Spinal cord (tissue), 10 donors: ENCODE measurements at places on chromosomes 6 and 20.
A peak's percentile ranks its signal among the peaks of the same experiment; 100 is the strongest.

DNA sequence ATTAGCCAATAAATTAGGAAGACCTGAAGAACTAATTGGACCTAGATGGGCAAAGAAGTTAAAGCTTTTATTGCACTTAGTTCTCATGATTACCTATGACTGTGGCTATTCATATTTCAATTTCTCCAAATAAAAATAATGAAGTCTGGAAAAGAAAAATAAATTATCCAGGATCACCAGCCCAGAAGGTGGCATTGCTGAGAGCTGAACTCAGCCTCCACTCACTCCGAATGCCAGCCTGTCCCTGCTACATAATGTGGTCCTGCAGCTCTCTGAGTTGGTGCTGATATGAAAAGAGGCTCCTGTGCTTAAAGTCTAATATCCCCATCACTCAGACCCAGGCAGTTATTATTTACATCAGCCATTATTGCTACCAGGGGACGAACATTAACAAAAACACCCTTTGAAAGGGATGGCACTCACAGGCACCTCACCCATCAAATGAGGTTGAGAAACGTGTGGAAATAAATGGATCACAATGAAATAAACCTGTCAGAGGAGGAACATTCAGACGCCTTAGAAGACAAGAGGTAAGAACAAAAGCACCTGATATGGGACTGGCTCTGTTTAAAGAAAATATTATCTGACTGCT lies 649.7 kb upstream of the CHD6 start:
- H3K27ac ChIP-seq: no peak overlapping the region
- no peaks in the 10 kb centered on the region for H3K27me3 ChIP-seq
- no peak for DNase-seq
- no peaks in the 10 kb centered on the region for H3K4me1 ChIP-seq

GRCh38 chr6:4912559-4912958 lies 91.3 kb downstream of the RPP40 start:
- H3K36me3 ChIP-seq: no peaks in the 10 kb centered on the region
- H3K27ac ChIP-seq: no peak overlapping the region
- DNase-seq: no peak
- H3K27me3 ChIP-seq: no peaks in the 10 kb centered on the region
- no peak overlapping the region for H3K4me3 ChIP-seq
- peaks cover 12% of the 10 kb centered on the region for H3K4me1 ChIP-seq

GRCh38 chr20:50717974-50718761 lies 13.2 kb upstream of the PARD6B start:
- no peaks in the 10 kb centered on the region for H3K36me3 ChIP-seq
- no peaks in the 10 kb centered on the region for H3K27me3 ChIP-seq
- no peak overlapping the region for H3K27ac ChIP-seq
- H3K4me1 ChIP-seq: no peaks in the 10 kb centered on the region
- H3K4me3 ChIP-seq: no peak overlapping the region

DNA sequence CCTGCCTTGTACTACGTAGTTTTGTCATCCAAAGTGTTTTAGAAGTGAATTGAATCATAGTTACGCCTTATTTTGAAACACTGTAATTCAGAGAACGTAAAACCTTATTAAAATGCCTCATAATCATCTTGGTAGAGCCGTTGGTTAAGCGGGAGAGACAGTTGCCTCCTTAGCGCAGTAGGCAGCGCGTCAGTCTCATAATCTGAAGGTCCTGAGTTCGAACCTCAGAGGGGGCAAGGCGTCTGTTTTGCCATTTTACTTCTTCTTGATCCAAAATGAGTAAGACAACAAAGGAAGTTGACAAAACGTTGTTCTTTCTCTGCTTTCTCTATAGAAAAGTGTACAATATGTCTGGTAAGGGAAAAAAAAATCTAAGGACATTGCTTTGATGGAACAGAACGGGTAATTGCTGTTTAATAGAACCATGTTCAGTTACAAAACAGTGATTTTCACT lies 20.7 kb upstream of the TRIM27 start:
- DNase-seq: no peak
- H3K36me3 ChIP-seq: no peaks in the 10 kb centered on the region
- H3K4me3 ChIP-seq: peak overlapping the region; percentile 58
- H3K4me1 ChIP-seq: peaks cover 14% of the 10 kb centered on the region

DNA sequence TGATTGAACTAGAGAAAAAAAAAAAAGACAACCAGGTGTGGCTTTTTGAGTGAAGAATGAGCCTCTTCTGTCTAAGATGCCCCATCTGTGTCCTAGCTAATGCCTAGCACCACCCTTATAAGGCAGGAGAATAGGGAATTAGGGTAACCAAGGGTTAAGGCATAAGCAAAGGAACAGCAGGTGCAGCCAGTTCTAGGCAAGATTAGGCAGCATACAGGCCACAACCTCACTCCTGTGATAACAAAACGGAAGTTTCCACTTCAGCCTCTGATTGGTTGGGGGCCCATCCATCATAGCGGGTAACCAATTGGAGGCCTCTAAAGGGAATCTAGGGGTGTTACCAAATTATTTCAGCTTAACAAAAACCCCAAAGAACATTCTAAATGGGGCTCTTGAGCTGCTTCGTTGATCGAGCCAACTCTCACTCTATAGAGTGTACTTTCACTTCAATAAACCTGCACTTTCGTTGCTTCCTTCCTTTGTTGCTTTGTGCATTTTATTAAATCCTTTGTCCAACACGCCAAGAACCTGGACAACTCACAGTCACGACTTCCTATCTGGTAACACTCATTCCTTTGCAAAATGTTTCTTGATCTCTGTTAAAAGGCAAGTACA lies 61.9 kb upstream of the TAGAP start:
- H3K27ac ChIP-seq: no peak overlapping the region
- peaks cover 34% of the 10 kb centered on the region for H3K4me1 ChIP-seq
- no peak for DNase-seq
- no peaks in the 10 kb centered on the region for H3K36me3 ChIP-seq

- peaks cover 4% of the 10 kb centered on the region for H3K27me3 ChIP-seq
- DNase-seq: peak; percentile 69
- no peak overlapping the region for H3K27ac ChIP-seq
- H3K4me1 ChIP-seq: no peaks in the 10 kb centered on the region
Measured at GRCh38 chr20:2093159-2093781, 8.4 kb upstream of the STK35 start.
